ENCODE measurements at places on chromosomes 7 and 10.

- no peak overlapping the region for H3K4me3 ChIP-seq
- no peak overlapping the region for H3K27ac ChIP-seq
- no peaks in the 10 kb centered on the region for H3K36me3 ChIP-seq
- no peak for DNase-seq
- H3K27me3 ChIP-seq, result peaks cover 61% of the 10 kb centered on the region
Observed at GRCh38 chr10:133079836-133080682, 7.7 kb upstream of the ADGRA1 start.

DNA sequence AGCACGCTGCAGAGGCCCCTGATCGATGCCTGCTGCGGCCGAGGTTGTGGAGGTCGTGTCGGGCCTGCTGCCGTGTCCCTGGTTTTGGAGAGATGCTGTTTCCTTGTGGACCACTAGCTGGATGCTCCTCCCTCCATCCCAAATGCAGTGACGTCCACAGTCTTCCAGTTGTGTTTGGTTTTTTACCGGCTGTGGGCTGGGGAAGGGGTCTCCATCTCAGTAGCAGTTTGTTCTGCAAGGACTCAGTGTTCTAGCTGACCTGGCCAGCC is 143.0 kb upstream of the SHH start:
- H3K27me3 ChIP-seq, result no peaks in the 10 kb centered on the region
- H3K27ac ChIP-seq, result no peak overlapping the region
- H3K4me3 ChIP-seq, result no peak overlapping the region

- H3K36me3 ChIP-seq, result peaks cover 38% of the 10 kb centered on the region
- peak overlapping the region; percentile 8 for H3K27ac ChIP-seq
- H3K27me3 ChIP-seq, result no peaks in the 10 kb centered on the region
- no peaks in the 10 kb centered on the region for H3K4me1 ChIP-seq
Observed at GRCh38 chr7:36565792-36566356, 158.4 kb downstream of the AOAH start.

DNA sequence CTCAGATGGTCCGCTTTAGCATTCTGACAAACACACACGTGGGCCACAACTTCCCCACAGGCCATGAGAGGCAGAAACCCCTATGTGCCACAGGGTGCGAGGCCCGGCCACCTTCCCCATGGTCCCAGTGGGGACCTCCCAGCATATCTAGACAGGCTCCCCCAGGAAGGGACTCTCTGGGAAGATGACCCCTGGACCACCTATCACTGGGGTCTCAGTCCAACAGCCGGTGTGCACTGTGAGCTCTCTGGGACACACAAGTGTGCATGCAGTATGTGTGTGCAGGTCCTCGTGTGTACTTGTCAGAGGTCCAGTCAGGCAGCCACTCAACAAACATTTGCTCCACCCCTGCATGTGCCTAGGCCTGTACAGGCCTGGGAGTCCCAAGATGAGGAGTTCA is 18.7 kb downstream of the GRID1 start:
- peak; percentile 48 for DNase-seq
- no peak overlapping the region for H3K4me3 ChIP-seq
- no peaks in the 10 kb centered on the region for H3K4me1 ChIP-seq
- no peak overlapping the region for H3K27ac ChIP-seq
- H3K36me3 ChIP-seq, result no peaks in the 10 kb centered on the region
- no peaks in the 10 kb centered on the region for H3K27me3 ChIP-seq

DNA sequence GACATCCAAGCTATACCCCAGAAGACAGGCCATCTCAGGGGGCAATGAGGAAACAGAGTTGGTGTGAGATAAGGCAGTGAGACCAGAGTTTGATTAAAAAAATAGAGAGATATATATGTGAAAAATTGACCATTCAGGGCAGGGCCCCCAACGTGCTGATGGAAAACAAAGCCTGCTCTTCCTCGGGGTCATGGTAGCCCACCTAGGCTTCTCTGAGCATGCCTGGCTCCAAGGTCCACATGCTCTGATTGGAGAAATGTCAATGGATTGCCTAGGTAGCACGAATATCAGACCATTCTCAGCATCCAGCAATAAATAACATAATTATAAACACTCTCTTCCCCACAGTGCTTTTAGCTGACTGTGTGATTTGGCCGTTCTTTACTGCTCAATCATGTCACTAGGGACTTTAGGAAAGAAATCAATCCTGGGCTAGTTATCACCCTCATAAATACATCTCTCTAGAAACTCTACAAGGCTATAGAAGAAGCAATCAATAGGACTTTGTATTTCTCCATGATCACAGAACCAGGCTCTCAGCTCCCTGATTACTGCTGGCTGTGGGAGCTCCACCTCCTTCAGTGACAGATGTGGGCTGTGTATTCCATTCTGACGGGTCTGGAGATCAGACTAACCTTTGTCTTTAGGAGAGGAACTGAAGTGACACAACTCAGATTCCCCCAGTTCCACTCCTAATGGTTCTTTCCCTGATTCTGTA is 766.4 kb downstream of the GRID1 start:
- H3K27ac ChIP-seq, result no peak overlapping the region
- no peaks in the 10 kb centered on the region for H3K36me3 ChIP-seq
- peaks cover 7% of the 10 kb centered on the region for H3K4me1 ChIP-seq
- no peak overlapping the region for H3K4me3 ChIP-seq

DNA sequence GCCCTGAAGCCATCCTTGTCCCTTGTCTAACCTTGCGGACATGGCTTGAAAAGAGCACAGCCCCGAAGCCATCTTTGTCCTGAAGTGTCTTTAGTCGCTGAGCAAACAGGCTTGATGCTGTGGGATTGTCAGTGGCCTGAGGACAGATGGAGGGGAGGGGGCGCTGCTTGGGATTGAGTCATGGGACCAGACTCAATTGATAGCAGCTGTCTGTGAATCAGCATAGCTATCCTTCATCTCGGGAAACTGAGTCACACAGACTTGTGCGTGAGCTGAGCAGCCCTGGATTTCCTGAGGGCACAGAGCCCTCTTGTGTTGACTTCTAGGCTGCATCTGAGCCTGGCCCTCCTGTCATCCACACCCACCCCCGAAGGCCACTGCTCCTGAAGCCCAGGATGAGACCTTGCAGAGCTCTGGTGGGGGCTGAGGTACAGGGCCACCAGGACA is 14.4 kb downstream of the MYO1G start:
- no peak overlapping the region for H3K27ac ChIP-seq
- no peak overlapping the region for H3K4me3 ChIP-seq
- DNase-seq, result no peak
- no peaks in the 10 kb centered on the region for H3K4me1 ChIP-seq

GRCh38 chr7:131909151-131909768 is 352.8 kb upstream of the PODXL start:
- DNase-seq, result no peak
- no peak overlapping the region for H3K4me3 ChIP-seq
- H3K36me3 ChIP-seq, result no peaks in the 10 kb centered on the region
- no peaks in the 10 kb centered on the region for H3K4me1 ChIP-seq
- H3K27ac ChIP-seq, result no peak overlapping the region
- H3K27me3 ChIP-seq, result peaks cover 40% of the 10 kb centered on the region

GRCh38 chr7:12637819-12638592 is 49.4 kb upstream of the ARL4A start:
- H3K4me1 ChIP-seq, result peaks cover 18% of the 10 kb centered on the region
- no peak for DNase-seq
- H3K4me3 ChIP-seq, result no peak overlapping the region
- no peaks in the 10 kb centered on the region for H3K36me3 ChIP-seq
- H3K27ac ChIP-seq, result peak overlapping the region; percentile 49
- H3K27me3 ChIP-seq, result no peaks in the 10 kb centered on the region

GRCh38 chr7:101945034-101945758 is 127.8 kb downstream of the CUX1 start:
- no peak for DNase-seq
- peaks cover 9% of the 10 kb centered on the region for H3K4me1 ChIP-seq
- H3K27me3 ChIP-seq, result no peaks in the 10 kb centered on the region
- no peaks in the 10 kb centered on the region for H3K36me3 ChIP-seq
- no peak overlapping the region for H3K27ac ChIP-seq
- no peak overlapping the region for H3K4me3 ChIP-seq

DNA sequence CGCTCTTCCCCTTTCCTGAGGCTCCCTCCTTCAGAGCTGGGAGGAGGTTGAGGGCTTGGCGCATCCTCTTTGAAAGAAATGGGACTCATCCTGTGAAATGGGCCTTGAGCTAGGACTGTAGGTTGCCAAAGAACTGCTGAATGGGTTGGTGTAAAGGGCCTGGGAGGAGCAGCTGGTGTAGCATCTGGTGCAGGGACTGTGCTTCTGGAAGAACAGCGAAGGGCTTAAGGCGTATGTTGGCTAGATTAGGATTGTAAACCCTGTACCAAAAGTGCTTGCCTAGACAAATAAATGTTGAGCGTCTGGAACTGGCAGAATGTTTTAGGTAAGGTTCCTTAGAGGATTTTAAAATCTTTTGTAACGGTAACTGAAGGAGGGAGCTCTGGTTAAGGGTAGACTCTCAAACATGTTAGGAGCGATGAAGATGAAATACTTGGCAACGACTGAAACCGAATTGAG is 563 bp downstream of the STAM start:
- peak overlapping the region; percentile 71 for H3K4me3 ChIP-seq
- peaks cover 56% of the 10 kb centered on the region for H3K4me1 ChIP-seq
- DNase-seq, result no peak
- H3K27me3 ChIP-seq, result no peaks in the 10 kb centered on the region
- peak overlapping the region; percentile 96 for H3K27ac ChIP-seq
- H3K36me3 ChIP-seq, result no peaks in the 10 kb centered on the region

DNA sequence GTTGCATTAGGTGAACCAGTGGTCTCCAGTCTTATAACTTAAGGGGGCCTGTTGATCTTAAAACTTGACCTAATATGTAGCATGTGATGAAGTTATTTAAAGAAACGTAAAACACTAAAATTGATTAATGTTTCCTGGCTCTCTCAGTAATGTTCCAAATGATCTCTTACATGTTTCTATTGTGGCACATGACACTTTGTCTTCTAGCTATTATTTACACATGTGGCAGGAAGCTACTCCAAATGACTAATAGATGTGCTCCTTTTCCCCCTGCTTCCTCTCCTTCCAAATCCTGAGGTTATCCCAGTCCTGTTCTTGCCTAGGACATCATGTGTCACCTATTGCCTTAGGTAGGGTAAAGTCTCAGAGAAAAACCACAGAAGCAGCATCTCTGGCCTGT is 89.4 kb downstream of the FAS start:
- no peaks in the 10 kb centered on the region for H3K36me3 ChIP-seq
- no peak for DNase-seq
- H3K4me1 ChIP-seq, result peaks cover 12% of the 10 kb centered on the region
- no peak overlapping the region for H3K27ac ChIP-seq

Measured in spleen (tissue), 13 donors.